Amniotic epithelial cell (primary cell): ENCODE measurements at places on chromosomes 5 and 9.
A peak's percentile ranks its signal among the peaks of the same experiment; 100 is the strongest.

GRCh38 chr9:123867034-123867433 is 62.9 kb downstream of the DENND1A start:
- peak; percentile 17 for DNase-seq

DNA sequence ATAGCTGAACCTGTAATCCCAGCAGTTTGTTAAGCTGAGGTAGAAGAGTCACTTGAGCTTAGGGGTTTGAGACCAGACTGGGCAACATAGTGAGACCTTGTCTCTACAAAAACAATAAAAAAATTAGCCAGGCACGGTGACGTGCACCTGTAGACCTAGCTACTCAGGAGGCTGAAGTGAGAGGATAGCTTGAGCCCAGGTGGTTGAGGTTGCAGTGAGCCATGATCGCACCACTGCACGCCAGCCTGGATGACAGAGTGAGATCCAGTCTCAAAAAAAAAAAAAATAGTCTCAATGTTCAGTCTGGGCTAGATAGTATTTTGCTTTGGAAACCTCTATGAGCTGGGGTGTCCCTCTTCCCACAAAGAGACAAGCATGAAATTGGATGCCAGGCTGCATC is 51.9 kb upstream of the IQGAP2 start:
- DNase-seq = no peak

DNA sequence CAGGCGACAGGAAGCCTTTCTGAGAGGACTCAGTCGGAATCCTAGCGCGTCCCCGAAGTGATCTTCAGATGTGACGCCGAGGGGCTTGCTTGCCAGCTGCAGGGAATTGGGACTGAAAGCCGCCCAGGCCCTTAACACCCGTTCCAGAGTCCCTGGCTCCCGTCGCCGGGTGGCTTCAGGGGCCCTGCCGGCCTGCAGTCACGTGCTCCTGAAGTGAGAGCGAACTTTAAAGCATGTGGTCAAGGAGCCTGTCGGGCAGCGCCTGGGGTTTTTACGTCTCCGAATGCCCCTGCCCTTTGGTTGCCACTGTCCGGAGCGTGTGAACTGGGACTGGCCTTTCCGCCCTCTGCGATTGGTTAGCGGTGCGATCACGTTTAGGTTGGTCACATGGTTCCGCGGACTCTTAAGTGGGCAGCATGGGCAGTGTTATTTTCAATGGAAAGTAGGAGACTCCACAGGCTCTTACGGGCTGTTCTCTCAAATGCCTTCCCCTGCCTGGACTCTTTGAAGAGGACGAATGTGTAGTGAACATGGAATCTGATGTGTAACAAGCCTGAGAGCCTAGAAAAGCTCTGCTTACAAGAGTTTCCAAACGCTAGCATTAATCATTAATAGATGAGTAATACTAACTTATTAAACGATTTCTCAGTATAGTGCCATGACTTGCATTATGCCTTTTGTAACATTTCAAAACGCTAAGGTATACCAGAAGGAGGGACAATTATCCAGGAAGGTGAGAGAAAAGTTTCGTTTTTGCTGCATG is 1.9 kb downstream of the VLDLR start:
- DNase-seq = peak; percentile 80

GRCh38 chr9:68798423-68798822 is 93.4 kb downstream of the PIP5K1B start:
- no peak for DNase-seq

DNA sequence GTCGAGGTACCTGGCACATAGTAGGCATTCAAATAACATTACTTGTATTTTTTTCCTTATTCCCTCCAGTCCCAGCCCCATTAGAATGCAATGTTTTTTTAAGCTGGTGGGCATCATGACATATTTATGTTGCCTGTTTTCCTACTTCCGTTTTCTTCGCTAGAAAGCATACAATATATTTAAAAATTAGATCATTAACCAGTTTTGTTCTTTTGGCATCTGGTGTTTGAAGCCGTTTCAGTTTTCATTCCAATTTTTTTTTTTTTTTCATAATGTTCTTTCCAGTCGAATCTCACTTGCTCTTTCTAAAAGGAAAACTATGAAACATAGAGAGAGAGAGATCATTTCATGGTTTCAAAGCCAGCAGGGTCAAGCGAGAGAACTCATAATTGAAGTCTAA is 228.3 kb upstream of the C9orf72 start:
- no peak for DNase-seq

DNA sequence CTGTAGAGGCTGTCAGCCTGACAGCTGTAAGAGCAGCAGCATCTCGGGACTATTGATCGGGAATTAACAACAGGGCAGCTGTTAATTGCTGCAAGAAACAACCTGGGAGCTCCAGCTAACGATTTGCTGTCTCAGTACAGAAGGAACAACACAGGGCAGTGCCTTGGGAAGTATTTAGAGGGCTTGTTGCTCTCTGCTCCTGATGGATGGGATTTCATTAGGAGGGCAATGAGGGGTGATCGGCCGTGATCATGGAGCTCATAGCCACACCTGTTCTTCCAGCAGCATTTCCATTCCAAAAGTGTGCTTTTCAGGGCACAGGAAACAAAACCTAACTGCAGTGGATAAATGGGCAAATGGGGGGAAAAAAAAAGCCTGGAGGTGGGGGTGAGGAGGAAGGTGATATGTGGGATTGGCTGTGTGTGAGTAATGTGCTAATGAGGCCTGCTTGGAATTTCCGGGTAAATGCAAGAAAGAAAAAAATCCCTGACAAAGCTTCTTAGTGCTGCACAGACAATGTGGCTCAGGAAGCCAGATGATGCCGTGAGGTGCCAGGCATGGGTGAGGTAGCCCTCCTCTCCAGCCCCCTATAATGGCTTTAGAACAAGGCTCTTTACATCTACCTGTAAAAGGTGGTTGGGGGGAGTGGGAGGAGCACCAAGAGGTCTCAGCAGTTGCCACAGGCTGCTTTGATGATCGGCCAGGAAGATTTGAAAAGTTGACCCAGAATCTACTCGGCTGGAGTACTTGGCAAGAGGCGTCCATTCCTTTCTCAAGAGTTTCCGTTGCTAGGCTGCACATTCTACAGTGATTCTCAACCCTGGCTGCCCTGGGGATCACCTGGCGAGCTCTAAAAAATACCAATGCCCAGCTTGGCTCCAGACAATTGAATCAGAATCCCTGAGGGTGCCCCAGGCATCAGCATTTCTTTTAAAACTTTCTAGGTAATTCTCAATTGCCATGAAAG is 139.5 kb upstream of the KLF9 start:
- peak; percentile 40 for DNase-seq
